Fibroblast of skin of back (primary cell): ENCODE measurements at places on chromosomes 11 and 22.

DNA sequence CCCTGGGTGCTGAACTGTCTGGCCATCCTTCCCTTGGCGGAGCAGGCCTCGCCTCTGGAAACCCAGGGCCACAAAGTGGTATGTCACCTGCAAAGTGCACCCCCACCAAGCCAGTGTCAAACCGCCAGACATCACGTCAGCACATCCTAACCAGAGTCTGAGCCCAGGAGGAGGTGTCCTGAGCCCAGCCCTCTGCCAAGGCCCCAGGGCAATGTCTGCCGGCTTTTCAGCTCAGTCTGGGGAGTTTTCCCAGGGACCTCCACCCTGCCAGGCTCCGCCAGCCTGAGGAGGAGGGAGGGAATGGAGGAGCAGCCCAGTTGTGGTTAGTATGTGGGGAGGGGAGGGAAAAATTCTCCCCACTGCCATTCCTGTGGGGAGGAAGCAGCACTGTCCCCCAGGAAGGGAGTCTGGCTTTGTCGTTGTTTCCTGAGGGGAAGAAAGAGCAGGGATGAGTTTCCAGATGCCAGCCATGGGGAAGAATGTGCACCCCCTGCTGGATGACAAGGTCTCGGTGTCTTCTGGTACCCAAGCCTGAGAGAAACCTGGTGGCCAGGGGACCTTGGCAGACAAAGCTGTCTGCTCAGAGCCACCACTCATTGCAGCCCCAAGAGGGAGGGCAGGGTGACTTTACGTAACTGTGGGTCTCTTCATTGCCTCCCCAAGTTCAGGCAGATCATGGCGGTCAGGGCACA lies 81.4 kb upstream of the CD82 start:
- DNase-seq = peak; percentile 44

DNA sequence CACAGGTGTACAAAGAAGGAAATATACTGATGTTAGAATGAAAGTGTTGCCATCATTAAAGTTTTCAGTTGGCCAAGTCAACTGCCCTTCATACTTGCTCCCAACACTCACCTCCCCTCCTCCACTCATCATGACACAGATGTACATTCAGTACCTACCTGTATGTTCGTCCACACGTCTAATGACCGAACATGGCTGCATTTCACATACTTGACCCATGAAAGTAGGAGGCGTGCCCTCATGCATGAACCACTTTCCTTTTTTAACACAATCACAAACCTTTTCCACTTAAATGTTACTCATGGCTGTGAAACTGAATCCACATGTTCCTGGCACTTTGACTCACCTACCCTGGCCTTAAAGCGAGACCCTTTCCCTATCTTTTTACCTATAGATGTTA lies 3.2 kb upstream of the BUD13 start:
- no peak for DNase-seq

- peak; percentile 54 for DNase-seq
These were observed 7.2 kb upstream of the EHD1 start for GRCh38 chr11:64885367-64886286.

DNA sequence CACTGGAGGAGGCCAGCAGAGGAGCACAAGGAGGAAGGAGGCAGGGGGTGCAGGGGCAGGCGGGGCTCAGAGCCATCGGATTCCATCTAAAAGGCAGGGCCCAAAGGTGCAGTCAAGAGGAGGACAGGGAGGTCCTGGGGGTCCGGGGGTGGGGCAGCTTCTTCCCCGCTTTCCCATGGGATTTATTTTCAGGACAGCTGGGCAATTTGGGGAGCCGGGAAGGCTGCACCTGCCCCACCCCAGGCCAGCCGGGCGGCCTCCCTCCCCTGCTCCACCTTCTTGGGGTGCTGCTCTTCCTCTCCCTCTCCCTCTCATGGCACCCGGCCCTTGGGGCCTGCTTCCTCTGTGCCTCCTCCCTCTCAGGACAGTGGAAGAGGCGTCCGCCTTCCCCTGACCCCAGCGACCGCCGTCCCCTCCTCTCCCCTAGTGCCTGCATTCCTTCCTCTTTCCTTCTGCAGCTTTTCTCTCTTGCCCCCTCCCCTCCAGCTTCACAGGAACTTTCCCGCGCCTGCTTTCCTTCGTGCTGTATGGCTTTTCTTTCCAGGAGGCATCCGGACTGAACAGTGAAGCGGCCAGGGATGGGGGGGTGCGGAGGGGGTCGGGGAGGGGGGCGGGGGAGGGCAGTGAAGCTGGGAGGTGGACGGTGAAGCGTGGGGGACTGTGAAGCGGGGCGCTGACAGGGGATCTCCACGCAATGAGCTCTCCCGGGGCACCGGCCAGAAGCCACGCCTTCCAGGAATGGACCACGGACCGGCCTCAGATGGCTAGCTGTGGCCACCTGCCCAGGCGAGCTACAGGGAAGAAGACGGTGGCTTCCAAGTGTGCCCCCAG lies 26.9 kb downstream of the APOBEC3H start:
- no peak for DNase-seq

DNA sequence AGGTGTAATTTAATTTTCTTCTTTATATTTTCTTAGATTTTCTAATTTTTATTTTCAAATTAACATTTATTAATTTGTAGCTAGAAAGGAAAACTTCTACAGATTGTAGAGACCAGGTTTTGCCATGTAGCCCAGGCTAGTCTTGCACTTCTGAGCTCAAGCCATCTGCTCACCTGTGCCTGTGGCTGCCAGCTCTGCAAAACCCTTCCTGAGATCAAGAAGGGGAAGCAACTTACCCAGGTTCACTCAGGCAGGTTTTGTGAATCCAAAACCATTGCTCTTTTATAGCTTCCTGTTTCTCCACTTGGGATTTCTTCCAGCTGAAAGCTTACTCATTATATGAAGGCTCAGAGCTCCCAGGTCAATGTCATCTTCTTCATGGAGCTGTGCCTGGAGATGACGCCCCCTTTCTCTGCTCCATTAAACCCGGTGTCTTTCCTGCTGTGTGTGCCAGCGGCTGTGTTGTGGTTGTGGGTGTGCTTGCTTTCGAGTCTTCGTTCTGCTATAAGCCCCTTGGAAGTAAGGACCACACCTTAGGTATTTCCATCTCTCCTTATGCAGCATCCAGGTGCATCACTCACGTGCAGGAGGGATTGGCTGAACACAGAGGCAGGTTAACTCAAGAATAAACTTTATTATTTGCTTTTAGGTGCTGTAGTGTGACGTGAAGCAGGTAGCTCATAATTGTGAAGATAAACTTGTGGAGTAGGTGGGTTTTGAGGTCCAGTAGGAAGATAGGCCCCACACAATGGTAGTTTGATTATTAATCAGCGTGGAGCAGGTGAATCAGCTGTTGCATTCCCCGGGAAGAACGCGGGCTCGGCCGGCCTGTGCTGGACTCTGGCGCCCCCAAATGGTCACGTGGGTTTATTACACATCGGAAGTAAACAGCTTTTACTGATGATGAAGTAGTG lies 42.2 kb upstream of the INCENP start:
- peak; percentile 54 for DNase-seq

GRCh38 chr11:62204430-62204829 lies 4.0 kb upstream of the SCGB2A1 start:
- no peak for DNase-seq

DNA sequence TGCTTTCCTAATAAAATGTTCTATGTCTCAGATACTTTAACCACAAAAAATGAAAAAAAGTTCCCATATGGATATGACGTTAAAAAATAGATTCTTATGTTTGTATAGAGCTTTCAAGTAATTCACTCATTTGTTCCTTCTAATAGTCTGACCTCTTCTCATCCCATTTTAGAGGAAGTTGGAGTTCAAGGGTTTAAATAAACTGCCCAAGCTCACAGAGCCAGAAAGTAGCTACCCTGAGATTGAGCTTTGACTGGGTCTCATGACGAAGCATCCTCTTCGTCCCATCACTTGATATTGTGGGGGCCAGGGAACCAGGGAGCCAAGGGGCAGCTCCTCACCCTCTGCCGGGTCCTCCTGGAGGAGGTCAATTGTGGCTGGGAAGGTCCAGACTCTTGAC lies 116.3 kb downstream of the CCDC81 start:
- no peak for DNase-seq

DNA sequence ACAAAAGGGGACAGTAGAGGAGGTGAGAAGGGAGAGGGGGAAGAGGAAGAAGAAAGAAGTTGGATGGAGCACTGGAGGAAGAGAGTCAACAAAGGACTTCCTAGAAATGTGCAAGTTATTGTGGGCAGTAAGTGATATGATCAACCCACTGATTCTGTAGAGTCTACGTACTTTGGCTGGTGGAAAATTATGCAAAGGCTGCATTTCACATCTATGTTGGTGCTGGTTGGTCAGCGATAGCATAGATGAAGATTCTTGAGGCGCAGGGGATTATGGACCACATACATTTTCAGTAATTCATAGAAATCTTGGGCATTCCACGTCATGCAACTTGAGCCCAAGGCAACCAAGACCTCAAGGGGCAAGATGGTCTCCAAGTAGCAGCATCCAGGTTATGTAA lies 12.6 kb upstream of the BIRC3 start:
- DNase-seq = no peak

- no peak for DNase-seq
These were observed 10.8 kb upstream of the SLC35C1 start for GRCh38 chr11:45794169-45794568.

- DNase-seq = no peak
These were observed 1.9 kb upstream of the ROBO4 start for GRCh38 chr11:124899383-124900145.

GRCh38 chr11:16001899-16002426 lies 354.4 kb downstream of the SOX6 start:
- DNase-seq = peak; percentile 80

DNA sequence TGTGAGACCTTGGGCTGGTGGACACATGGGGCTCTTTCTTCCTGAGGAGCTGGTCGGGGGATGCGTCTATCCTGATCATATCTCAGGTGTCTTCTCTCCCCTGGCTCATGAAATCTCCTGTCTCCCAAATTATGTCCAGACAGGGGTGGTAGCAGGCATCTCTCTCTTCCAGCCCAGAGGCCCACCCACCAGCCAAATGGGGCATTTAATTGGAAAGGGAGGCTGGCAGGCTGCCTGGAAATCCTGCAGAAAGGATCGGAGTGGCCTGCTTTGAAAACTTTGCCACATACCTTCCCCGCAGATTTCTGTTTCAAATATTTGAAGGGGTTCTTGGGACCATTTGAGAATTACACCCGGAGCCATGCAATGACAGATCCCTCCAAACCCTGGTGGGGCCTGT lies 37.4 kb downstream of the SMIM38 start:
- no peak for DNase-seq

DNA sequence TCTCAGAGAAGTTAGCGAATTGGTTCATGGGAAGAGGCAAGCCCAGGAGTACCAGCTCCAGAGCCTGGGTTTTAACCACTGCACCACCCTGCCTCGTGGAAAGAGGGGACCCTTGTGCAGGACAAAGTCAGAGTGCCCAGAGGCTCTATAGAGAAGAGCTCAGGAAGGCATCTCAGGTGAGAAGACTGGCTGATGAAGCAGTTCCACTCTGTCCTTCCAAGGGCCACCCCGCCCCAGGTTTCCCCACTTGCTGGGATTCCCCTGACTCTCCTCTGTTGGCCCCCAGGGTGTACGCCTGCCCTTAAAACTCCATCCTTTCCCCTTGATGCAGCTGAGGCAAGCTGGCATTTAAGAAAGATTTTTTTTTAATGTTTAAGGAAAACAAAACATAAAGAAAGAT lies 265.8 kb downstream of the BUD13 start:
- DNase-seq = no peak

DNA sequence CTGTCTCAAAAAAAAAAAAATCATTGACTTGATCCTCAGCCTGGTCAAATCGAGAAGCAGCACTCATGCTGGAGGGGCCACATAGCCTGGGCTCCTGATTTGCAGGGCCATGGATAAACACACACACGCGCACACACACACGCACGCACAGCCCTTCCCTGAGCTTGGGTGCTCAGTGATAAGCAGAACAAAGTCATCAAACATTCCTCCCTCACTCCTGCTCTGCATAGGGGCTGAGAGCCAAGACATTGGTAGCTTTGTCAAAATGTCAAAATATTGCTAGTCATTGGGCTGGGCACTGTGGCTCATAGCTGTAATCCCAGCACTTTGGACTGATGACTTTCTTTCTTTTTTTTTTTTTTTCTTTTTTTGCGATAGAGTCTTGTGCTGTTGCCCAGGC lies 34.0 kb upstream of the A4GALT start:
- peak; percentile 58 for DNase-seq

DNA sequence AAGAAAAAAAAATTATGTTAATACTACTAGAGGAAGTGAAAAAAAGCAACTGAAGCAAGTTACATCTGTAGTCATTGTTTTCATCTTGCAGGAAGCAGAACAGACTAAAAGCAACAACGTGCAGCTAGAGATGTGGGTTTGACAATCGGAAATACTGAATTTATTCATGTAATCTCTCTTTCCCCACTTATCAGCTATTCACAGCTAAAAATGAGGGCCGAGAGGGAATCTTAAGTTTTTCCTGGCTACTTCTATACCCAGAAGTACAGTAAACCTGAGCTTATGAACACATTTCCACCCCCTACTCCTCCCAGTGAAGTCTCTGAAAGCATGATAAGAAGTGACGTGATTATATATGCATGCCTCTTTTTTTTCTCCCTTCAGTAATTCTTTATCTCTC lies 116.5 kb downstream of the SPON1 start:
- no peak for DNase-seq

- DNase-seq = no peak
These were observed 181.0 kb downstream of the CHST1 start for GRCh38 chr11:45484326-45484883.

GRCh38 chr11:13772223-13773046 lies 104.0 kb downstream of the FAR1 start:
- DNase-seq = peak; percentile 54

- DNase-seq = no peak
These were observed 57.4 kb upstream of the SHISAL1 start for GRCh38 chr22:44369916-44370801.

DNA sequence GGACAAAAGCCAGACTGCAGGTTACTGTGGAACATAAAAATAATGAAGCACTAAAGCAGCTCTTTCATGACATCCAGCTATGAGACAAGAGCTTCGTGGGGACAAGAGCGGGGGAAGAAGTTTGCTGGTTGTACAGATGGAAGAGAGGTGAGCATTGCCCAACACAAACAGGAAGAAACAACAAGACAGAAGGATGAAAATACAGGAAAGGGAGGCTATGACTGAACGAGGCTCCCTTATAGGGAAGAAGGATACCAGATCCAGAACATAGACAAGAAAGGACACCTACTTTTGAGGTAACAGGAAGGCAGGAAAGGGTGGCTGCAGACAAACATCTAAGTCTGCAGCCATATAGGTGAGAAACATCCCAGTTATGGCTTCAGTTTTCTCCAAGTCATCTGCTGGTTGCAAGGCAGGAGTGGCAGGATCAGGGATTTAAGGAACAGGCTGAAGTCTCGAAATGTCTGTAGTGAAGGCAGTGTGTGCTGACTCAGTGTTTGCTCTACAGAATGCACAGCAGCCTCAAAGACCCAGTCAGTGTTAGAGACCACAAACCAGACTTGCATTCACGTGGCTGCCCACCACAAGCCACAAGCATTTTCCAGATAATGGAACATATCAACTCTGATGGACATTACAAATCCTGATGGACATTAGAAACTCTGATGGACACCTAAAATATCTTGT lies 1.9 kb downstream of the CLTCL1 start:
- DNase-seq = peak; percentile 75
